ENCODE measurements at places on chromosomes 2 and 18.

DNA sequence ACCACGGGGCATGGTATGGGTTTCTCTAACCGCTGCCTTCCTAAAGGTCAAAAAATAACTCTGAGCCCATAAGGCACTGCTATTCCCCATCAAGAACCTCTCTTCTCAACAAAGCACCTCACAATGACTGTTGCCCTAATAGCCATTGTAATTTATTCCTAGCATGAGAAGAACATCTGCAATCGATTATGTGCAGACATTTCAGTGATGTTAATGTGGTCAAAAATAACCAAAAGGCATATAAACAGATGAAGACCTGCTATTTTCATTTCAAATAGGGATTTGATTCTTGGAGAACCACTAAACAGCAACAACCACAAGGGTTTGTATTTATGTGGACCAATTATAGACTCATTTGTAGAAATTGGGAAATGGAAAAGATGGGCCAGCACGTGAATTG lies 356.6 kb downstream of the FBXO15 start:
- no peak for DNase-seq

- no peak for DNase-seq
These were observed 205.4 kb downstream of the PTPRM start for GRCh38 chr18:7772510-7772888.

DNA sequence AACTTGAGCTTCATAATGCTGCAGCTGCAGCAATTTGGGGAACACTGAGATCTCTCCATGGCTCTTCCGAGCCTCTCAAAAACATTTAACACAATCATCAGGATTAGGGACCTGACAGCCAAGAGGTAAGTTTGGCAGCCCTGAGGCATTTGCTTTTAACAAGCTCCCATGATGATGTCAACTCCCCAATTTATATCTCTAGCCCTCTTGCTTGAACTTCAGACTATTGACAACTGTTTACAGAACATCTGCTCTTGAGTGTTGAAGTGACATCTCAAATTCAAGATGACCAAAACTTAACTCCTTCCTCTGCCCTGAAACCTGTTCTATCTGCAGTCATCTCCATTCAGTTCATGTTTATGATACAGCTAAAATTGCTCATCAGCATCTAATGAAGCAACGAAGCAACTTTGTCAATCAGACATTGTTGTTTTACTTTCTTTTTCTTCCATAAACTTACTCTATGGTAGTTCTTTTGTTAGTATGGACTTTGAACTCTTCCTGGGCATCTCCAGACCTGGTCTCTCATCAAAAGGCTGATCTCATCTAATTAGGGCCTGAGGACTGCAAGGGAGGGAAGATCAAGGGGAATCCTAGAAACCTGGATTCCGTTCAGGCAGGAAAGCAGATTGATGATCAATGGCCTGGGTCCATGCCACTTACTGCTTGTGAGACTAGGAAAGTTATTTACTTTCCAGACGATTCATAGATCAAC lies 48.1 kb downstream of the SEMA4F start:
- DNase-seq = no peak

- no peak for DNase-seq
These were observed 2.8 kb downstream of the WDR54 start for GRCh38 chr2:74424139-74424992.

GRCh38 chr2:174085781-174086180 lies 120.6 kb upstream of the SP3 start:
- no peak for DNase-seq

GRCh38 chr2:137797641-137798040 lies 166.6 kb upstream of the HNMT start:
- DNase-seq = no peak

DNA sequence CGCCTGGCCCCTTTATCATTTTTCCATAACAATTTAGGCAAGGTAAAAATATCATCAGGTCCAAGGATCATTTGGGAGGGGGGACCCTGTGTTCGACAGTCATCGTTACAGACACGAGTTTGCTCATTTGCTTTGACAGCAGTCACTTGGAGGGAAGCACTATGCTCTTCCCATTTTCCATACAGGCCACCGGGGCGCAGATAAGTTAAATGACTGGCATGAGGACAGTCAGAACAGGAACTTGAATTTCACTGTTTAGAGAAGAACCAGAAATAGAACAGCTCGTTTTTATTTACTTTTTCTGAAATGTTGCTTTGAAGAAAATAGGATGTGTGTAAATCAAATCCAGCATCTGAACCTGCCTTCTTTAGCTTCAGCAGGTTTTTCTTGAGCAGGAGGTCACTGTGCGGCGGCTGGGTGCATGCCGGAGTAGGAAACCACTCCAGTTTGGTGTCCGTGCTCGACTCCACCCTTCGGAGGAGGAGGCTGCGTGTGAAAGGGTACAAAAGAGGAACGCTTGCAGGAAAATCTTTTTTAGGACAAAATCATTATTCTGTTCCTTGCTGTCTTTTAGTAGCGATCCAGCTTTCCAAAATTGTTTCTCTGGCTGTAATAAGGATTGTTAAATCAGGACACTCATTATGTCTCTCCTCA lies 15.2 kb downstream of the NPAS2 start:
- DNase-seq = no peak

DNA sequence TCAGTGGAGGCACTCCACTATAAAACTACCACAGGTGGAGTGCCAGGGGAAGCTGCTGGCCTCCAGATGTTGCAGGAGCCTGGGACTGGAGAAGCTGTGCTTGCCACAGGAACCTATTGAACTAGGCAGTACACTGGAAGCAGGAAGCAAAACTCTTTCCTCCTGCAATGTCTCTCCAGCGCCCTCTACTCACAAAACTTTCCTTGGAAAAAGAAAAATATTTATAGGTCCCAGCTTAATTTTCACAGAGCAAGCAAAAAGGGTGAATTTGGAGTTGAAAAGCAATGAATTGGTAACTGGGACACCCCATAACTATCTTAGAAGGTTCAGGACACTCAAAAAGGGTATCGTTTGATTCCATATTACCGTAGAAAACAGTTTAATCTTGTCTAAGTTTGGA lies 33.2 kb upstream of the REEP1 start:
- no peak for DNase-seq

DNA sequence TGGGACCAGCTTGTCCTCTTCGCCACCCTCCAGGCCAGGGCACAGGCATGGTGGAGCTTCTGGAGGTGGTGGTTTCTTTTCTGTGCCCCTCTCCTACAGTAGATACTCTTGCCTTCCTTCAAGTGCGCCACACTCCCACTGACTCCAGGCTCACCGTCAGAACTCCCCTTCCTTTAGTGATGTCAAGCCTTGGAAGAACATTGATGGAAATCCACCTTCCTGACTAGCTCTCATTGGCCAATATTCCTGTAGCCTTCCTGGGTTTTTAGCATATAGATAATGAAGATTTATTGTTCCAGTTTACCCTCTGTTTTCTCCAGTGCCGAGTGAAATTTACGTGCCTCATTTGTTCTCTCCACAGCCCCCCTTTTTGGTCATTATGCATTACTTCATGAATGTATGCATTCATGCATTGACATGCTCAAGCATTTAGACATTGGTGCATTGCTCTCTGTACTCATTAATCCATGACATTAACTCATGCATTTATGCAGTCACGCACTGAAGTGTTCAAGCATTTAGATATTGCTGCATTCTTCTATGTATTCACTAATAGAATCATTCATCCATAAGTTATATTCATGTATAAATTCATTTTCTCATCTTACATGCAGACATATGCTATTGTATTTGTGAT lies 37.3 kb downstream of the PLB1 start:
- no peak for DNase-seq

DNA sequence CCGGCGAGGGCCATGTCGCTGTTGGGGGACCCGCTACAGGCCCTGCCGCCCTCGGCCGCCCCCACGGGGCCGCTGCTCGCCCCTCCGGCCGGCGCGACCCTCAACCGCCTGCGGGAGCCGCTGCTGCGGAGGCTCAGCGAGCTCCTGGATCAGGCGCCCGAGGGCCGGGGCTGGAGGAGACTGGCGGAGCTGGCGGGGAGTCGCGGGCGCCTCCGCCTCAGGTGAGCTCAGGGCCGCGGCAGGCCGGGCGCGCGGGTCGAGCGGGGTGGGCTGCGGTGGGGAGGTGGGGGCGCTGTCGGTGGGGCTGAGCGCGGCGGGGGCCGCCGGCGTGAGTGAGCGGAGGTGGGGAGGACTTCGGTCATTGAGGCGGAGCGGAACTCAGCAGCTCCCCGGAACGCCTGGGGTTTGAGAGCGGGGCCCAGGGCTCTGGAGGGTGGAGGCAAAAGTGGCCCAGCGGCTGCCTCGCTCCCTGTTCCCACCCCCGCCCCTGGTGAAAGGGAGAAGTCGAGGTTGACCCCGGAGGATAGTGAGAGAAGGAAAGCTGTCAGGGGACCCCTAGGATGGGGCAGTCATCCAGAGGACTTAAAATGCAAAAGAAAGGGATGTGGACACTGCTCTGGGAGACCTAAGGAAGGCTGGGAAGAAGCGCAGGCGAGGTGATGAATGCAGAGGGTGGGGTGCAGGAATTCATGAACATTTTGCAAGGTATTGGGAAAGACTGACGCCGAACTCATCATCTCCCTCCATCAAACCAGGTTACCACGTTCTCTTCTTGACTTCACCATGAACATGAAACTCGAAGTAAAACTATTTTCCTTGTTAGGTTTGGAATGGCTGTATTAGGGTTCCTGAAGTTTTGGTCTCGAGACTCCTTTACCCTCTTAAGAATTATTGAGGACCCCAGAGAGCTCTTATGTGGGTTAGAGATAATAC lies 633 bp downstream of the MALT1 start:
- DNase-seq = no peak

Data from stimulated activated CD8-positive, alpha-beta memory T cell treated with anti-CD3 and anti-CD28 coated beads, Interleukin-4, amount 100 ng/mL, for 1 hour (primary cell).